AG20443 (cell line): ENCODE measurements at places on chromosomes 11 and 22.
A peak's percentile ranks its signal among the peaks of the same experiment; 100 is the strongest.

DNA sequence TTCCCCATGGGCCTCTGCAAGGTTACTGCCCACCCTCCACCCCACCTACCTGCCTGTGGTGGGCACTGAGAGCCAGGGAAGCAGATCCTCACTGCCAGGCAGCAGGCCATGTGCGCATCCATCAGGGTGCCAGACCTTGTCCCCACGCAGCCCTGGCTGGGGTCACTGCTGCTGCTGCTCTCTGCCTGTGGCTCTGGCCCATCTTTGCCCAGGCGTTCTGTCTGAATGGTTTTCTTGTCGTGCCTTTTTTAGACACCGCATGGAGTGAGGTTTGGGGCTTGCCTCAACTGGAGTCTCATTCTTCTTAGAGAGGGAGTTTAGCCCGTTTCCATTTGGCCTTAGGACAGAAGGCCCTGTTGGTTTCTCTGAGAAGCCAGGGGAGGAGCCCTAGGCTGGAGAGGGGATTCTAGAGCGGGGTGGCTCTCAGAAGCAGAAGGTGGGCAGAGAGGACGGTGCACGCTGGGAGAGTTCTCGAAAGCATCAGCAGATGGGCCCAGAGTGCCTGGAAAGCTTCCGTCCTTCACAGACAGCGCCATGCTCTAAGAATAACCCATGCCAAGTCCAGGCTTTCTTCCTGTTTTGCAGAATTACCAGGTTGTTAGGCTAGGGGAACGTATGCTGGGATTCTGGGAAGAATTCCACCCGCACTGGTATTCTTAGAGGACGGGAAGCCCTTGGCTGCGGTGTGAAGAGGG is 8.1 kb downstream of the TANGO2 start:
- no peak for DNase-seq

DNA sequence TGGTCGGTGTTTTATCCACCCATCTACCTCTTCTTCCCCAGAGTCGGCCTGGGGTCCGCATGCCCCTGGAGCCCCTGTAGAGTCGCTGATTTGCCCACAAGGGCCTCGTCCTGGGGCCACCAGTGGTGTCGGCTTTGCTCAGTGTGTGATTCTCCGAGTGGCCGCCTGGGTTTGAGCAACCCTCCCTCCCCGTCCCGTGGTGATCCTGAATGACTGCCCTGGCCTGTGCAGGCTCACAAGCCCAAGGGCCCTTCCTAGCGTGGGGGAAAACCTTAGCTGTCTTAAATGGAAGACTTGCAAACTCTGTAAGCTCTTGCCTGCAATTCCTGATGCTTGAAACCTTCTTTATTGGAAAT is 128.3 kb downstream of the OSBP2 start:
- peak; percentile 51 for DNase-seq

DNA sequence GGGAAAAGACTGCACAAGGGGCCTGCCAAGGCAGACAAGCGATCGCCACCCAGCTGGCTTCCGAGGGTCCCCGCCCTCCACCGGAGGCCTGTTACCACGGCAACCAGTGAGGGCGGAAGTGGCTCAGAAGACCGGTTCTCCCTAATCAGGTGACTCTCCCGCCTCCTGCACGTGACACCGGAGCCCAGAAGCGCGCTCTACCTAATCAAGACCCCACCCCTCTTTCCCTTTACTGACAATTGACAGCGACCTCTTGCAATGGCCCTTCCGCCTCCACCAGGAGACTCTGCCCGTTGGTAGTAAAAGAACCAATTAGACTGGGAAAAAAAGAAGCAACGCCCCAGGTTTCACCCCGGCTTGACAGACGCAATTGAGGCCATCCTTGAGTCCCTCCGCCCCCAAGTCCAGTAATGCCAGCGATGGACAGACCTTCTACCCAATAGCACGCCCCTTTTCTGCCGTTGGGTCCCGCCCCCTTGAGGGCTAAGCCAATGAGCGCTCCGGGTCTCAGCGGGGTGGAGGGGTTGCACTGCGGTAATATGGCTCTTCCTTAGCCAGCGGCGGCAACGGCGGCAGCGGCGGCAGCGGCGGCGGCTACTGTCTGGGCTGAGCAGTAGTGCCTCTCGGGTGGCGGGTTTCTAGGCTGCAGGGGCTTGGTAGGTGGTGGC is at the start of gene UVRAG:
Gene UVRAG, plus strand, starts transcription at position 534 of the 668 bp plus-strand sequence. CDS start 198 bp downstream, outside the sequence.
- peak; percentile 98 for DNase-seq

DNA sequence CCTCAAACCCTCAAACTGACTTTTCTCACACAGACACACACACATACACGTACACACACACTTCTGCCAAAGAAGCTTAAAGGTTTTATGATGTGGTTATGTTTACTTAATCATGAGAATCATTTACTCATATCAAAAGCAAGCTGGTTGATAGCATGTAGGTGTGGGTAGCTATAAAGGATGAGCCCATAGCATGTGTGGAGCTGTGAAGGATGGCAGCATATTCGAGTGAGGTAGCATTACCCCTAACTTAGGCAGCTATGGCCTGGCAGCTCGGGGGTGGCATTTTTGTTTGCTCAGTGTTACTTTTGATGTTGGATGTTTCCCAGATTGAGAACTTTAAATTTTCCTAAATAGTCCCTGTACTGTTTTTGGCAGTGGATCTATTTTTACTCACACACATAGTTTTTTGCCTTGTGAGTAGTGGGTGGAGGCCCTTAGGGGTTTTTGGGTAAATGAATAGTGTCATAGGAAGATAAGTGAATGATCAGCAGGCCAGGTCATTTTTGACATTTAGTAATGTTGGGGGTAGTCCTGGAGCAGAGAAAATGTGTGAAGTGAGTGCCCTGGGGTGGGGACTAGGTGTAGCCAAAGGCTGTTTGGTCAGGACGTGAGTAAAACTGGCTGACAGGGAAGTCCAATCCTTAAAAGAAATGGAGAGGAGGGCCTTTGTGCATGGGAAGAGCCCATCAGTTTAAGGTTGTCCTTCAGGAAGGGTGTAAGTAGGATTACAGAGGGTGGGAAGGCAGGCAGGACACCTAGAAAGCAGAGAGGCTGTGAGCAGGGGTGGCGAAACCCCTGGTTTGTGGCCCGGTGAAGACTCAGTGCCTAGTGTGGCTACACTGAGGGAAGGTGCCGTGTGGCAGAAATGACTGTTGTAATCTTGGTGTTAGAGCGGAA is 7.1 kb downstream of the YWHAH start:
- DNase-seq = no peak

DNA sequence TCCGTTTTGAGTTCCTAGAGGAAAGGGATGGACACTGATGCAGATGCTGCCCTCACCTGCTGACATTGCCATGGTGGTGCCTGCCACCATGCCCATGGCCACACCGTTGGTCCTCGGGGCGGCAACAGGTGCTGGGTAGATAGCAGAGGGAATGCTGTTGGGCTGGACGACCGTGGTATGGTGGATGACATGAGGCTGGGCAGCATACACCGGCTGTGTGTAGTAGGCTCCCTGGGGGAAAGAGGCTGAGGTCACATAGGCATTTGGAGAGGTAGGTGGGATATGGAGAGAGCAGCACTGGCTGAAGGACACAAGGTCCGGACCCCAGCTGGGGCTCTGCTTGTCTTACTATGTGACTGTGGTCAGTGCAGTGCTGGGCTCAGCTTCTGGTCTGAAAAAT is 33.2 kb downstream of the RELT start:
- no peak for DNase-seq

- no peak for DNase-seq
Measured at GRCh38 chr11:443542-444199, 1.9 kb upstream of the ANO9 start.

DNA sequence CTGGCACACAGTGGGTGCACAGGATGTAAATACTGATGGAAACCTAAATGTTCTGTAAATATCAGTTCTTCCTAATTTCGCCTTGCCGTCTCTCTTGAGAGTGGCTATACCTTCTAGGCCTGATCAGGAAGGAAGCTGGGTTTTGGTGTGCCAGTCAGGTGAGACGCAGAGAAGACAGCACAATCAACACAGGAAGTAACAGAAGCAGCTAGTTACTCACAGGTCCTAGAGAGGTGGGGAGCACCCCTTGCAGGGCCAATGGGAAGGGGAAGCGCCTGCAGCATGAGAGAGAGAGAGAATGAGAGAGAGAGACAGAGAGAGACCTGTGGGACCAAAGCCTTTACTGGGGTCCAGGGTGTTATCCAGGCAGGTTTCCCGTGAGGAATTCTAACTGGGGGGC is 80.8 kb downstream of the FBLN1 start:
- no peak for DNase-seq

DNA sequence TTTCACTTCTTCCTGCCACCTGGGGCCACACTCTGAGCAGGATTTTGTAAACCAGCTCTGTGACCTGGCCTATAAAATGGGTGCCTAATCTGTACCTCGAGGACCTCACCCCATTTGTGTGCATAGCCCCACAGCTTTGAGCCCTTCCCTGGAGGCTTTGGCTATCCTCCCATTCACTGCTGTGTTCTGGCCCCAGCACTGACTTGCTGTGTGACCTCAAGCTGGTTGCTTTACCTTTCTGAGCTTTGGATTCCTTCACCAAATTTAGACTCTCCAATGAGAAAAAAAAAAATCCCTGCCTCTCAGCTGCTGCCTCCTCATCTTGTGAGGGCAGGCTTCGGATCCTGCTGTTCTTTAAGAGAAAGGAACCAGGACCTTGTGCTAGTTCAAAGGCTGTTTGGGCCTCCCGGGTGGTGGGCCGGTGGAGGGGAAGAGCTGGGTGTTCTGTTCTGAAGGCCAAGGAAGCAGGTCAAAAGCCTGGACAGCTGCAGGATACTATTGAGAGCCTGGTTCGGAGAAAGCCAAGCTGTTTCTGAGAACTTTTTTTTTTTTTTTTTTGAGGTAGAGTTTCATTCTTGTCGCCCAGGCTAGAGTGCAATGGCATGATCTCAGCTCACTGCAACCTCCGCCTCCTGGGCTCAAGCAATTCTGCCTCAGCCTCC is 1.1 kb upstream of the PYGM start:
- no peak for DNase-seq

DNA sequence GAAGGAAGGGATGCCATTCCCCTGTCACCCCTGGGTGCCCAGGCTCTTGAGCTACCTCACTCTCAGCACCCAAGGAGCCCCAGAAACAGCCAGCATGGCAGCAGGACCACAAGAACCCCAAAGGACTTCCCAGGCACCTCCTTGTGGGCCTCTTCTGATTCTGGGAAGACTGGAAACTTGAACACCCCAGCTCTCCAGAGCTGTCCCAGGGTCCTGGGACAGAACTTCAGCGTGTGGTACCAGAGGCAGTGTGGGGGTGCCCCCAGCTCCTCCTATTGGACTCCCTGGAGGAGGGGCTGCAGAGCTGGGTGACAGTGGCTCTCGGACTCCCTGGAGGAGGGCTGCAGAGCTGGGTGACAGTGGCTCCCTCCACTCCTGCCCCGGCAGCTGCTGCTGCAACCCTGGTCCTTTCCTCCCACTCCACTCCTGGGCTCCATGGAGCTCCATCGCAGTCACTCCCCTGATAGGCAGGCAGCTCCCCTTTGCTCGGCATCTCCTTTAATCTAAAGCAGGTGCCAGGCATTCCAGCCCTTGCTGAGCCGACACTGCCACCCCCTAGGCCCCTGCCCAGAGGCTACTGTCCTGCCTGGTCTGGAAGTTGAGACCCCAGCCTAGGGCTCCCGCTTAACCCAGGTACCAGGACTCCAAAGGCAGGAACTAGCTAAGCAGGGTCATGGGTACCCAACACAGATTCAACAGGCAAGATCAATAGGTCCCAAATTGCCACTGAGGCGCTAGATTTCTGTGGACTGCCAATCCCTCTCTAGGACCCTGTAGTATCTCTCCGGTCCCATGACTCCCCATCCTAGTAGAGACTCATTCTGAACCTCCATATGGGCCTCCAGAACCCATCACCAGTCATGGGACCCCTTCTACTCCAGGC is 2.7 kb downstream of the BCL9L start:
- DNase-seq = no peak

GRCh38 chr22:44431256-44431655 is 66.8 kb downstream of the RTL6 start:
- no peak for DNase-seq

- DNase-seq = no peak
Measured at GRCh38 chr22:19821523-19822300, 33.0 kb downstream of the GNB1L start.

GRCh38 chr11:693415-693831 is 1.6 kb downstream of the DEAF1 start:
- no peak for DNase-seq

DNA sequence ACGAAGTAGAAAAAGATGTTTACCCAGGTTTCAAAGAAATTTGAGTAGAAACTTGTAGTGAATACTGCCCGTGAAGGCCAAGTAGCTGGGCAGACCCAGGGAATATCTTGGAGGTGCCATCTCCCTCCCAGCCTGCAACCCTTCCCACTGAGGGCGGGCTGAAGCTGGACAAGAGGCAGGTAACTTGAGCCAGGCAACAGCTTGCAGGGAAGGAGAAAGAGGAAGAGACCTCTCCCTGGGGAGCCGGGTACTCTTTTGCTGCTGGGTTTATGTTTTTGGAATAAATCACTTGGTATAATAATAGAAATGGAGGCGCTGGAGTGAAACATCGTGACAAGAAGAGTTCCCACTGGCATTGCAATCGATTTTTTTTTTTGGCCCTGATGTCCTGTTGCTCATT is 49.4 kb upstream of the JAM3 start:
- no peak for DNase-seq

GRCh38 chr11:2791521-2792380 is 92.0 kb upstream of the KCNQ1OT1 start:
- DNase-seq = no peak

DNA sequence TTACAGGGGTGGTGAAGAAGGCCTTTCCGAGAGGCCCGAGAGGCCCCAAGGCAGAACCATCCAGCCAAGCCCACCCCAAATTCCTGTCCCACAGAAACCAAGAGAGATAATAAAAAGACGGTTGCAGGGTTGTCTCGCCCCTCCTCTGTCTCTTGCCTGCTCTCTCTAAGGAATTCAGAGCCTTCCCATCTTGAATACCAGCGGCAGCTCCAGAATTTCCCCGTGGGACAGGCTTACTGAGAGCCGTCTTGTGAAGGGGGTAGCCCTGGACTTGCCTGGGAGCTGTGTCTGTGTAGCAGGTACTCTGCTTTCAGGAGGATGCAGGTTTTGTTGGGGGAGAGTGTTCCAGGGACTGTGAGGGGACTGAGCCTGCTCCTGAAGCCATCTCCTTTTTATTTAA is 9.6 kb upstream of the EIF3D start:
- DNase-seq = no peak

DNA sequence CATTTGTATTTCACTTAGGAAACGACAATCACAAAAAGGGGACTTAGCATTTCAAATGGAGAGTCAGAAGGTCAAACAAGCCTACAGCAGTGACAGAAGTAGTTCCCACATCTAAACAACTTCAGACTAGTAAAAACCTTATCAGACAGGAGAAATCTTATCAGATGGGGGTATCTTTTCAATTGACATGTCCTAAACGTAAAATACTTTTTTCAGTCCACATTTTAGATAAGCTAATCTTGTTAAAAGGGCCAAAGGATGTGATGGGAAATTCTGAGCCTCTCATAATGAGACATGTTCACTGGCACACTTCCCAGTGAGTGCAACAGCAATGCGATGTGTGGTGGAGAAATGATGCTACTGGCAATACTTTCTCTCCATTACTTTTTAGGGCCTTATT is 2.4 kb downstream of the MAPK1 start:
- DNase-seq = peak; percentile 72

GRCh38 chr11:12247543-12248254 is 129.7 kb upstream of the PARVA start:
- DNase-seq = no peak
